ENCODE measurements at places on chromosomes 6 and 20.
A peak's percentile ranks its signal among the peaks of the same experiment; 100 is the strongest.

- DNase-seq, result no peak
These were observed 24.0 kb upstream of the GTSF1L start for GRCh38 chr20:43750774-43751166.

DNA sequence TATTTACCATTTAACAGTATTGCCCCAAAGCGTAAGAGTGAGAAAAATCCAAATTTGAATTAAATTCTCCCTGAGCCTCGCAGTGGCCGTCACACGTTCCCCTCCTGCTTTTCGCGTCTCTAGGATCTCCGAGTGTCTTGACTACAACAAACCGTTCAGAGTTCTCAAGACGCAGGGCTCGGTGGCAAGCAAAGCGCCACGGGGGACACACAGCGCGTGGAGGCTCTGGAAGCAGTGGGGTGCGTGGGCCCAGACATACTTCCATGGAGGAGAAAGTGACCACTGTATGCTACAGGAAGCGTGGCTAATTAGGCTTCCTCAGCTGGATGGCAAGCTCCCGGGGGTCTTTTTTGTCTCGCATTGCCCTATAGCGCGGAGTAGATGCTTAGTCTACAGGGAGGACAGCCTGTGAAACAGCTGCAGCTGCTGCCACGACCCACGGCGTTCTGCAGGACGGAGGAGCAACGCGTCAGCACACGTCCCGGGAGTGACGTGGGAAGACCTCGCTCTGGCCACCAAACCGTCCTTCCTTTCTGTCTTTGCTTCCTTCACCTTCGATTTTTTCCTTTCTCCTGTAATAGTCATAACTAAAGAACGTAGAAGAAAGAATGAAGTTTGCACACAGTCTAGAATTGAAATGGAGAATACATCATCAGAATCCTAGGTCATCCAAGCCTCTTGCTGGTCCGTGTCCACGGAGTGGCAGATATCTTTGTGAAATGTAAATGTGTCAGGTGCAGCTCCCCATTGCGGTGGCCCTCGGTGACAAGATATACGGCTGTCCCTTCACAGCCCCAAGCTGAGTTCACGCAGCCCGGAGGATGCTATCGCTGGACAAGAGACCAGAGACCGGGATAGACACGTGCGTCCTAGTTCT lies 104.2 kb upstream of the QKI start:
- DNase-seq, result no peak

DNA sequence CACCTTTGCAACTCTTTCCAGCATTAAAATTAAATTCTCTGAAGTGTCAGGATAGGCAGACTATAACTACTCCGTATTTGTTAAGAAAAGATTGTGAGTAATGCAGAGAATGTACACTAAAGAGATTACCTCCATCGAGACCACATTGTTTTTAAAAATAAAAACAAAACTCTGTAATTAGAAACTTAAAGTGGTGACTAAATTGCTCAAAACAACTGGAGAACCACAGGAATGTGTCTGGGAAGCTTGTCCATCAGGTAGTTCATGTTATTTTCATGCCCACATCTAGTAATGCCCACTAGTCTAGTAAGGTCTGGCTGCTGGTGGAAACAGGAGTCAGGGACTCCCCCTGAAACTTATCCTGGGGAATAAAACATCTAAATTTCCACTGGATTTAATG lies 103.0 kb upstream of the FOXQ1 start:
- no peak for DNase-seq

DNA sequence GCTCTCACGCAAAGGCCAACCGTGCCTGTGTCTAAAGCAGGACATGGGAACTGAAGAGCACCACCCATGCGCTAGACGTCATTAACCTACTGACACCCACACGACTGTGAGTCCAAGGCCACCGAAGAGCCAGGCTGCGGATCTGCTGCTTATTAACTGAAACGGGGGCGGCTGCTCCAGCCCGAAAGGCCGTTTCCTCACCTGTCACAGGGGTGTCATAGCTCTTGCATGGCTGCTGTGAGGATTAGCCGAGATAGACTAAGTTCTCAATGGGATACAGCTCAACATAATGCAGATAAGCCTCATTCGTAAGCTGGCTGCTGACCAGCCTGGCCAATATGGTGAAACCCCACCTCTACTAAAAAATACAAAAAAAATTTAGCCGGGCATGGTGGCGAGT lies 26.7 kb downstream of the OVOL2 start:
- no peak for DNase-seq

- no peak for DNase-seq
These were observed 39.7 kb downstream of the ZC3H12D start for GRCh38 chr6:149445095-149445466.

- DNase-seq, result no peak
These were observed 80.6 kb downstream of the BMP2 start for GRCh38 chr20:6848041-6848440.

DNA sequence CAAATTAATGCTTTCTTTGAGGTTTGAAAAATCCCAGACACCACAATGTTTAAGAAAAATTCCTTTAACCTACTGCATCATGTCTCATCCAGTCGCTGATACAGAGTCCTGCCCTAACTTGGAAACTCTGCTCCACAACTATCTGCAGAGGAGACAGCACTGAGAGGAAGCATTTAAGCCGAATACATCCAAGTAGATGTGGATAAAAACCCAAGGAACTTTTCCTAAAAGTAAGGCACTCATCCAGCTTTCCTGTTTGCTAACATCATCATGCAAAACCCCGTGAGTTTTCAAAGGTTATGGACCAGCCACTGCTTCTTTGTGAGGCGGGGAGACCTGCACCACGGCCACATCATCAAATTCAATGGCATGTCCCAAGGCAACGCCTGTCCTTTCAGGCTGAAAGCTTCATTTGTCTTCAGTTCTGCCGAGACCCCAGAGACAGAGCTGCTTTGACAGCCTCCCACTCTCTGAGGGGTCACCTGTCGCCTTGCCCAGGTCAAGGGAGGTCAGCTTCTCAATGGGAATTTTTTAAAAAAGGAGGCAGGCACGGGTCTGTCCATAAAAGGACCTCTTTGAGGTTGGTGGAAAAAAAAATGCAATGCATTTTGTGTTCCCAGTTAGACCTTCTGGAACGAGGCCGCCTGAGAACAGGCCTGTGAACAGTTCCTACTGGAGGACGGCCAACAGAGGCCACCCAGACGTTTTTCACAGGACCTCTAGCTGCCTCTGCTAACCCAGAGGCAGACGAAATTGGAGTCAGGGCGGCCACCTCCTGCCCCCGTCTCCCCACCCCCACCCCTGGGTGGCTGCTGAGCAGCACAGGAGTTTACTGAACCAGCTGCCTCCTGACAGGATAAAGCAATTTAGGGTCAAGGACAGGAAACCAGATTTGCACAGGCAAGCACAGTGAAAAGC lies 142.5 kb upstream of the HDDC2 start:
- DNase-seq, result no peak

DNA sequence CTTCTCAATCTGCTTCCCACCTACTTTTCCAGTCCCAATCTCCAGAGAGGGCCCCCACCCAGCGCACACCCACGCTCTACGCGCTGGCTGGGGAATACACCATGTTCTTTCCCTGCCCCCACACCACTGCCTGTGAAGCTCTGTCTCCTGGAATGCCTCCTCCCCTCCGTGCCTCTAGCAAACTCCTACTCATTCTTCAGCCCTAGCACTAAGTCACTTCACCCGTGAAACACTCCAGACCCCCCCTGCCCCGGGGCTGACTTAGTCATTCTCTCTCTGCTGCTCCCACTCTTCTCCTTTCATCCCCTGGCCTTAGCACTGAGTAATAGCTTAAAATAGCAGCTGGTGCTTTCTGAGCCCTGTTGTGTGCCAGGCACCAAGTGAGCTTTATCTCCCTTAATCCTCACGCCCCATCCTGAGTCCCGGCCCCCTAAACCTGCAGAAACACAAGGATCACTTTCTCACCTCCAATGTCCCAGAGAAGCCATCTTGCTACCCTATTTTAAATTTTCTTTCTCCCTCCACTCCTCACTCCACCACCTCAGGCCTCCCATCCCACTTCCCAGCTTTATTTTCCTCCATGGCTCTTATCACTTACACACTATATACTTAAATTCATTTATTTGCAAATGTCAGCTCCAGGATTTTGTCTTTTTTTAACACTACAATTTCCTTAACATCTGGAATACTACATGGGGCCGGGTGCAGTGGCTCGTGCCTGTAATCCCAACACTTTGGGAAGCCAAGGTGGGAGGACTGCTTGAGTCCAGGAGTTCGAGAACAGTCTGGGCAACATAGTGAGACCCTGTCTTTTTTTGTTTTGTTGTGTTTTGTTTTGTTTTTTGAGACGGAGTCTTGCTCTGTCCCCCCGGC lies 6.3 kb upstream of the PARD6B start:
- peak; percentile 44 for DNase-seq

- DNase-seq, result no peak
These were observed 35.1 kb downstream of the EYS start for GRCh38 chr6:65671922-65672321.

DNA sequence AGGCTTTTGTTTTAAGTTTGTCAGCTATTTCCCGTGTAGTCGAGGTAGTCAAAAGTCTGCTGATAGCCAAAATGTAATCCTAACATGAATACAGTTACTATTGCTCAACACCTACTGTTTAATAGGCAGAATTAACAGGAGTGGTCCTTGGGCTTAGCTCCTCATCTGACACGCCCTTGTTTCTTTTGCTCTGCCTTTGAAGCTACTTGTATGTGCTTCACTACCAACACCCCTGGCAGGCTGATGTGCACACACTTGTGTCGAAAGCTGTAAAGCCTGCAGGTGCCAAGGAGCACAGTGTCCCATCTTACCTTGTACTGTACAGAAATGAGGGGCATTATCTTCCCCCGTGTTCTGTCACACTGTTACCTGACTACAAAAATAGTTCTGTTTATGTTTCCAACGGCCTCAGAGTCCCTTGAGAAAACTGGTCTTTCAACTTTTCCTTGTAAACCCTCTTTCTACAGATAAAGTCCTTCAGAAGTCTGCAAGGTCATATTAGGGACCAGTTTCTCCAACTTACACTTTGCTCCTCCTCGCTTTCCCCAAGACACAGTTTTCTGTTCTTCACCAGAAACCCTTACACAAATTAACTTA lies 9.3 kb downstream of the SDHAF4 start:
- no peak for DNase-seq

GRCh38 chr20:44051661-44052000 lies 135.4 kb downstream of the JPH2 start:
- no peak for DNase-seq

DNA sequence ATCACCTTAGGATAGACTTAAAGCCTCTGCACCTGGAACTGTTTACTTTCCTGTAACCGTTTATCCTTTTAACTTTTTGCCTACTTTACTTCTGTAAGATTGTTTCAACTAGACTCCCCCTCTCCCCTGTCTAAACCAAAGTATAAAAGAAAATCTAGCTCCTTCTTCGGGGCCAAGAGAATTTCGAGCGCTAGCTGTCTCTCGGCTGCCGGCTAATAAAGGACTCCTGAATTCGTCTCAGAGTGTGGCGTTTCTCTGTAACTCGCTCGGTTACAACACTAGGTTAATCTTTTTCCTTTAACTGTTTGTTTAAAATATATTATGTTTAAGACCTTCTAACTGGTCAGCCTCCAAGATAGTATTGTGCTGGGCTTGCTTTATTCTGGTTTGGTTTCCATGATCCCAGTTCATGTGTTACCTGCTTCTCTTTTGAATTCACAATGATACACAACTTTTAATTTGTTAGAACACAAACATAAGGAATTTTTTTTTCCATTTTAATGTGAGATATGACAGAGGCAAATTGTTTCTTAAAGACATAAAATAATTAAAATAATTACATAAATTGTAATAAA lies 8.7 kb upstream of the NQO2 start:
- no peak for DNase-seq

- DNase-seq, result no peak
These were observed 587.5 kb downstream of the RFPL4B start for GRCh38 chr6:112934433-112935327.

- no peak for DNase-seq
These were observed 42.1 kb downstream of the MDFI start for GRCh38 chr6:41680182-41680965.

DNA sequence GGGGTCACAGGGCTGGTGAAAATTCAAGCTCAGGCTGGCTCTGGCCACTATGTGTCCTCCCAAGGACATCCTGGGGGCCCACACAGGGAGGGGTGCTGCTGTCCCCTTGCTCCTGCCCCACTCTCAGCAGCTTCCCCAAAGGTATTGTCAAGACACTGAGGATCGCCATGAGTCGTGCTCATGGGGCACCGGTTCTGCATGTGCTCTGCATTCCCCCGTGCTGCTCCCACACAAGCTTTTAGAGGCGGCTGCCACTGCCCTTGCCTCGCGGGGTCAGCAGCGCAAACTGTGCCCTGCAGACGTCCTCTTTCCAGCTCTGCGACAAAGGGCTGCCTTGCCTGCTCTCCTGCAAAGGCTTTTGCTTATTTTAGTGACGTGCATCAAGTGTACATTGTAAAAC lies 179.8 kb downstream of the ERMARD start:
- DNase-seq, result peak; percentile 9

DNA sequence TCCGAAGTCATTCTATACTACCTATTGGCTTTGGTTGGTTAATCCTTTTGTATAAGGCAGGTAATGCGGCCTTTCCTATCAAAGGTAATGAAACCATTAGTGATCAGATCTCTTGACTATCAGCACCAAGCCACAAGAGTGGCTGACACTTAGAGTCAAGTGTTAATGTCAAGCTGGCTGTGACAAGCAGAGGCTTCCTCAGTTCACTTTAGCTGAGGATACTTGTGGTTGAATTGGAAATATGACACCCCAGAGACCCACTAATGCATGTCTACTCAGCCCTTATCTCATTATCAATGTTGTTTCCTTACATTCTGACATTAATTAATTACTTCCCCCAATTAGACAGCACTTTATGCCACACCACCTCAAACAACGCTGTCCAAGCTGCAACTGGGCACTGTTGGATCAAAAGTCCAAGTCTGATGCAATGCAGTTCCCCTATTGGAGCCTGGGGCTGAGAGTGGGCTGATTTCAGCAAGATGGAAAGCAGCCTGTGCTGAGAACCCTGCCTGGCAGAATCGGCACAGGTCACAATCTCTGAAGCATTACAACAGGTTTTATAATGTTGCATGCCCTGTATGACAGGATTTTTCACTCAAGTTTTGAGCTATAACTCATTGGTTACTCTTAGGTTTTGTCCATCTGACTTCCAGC lies 273.5 kb downstream of the COL12A1 start:
- DNase-seq, result no peak

DNA sequence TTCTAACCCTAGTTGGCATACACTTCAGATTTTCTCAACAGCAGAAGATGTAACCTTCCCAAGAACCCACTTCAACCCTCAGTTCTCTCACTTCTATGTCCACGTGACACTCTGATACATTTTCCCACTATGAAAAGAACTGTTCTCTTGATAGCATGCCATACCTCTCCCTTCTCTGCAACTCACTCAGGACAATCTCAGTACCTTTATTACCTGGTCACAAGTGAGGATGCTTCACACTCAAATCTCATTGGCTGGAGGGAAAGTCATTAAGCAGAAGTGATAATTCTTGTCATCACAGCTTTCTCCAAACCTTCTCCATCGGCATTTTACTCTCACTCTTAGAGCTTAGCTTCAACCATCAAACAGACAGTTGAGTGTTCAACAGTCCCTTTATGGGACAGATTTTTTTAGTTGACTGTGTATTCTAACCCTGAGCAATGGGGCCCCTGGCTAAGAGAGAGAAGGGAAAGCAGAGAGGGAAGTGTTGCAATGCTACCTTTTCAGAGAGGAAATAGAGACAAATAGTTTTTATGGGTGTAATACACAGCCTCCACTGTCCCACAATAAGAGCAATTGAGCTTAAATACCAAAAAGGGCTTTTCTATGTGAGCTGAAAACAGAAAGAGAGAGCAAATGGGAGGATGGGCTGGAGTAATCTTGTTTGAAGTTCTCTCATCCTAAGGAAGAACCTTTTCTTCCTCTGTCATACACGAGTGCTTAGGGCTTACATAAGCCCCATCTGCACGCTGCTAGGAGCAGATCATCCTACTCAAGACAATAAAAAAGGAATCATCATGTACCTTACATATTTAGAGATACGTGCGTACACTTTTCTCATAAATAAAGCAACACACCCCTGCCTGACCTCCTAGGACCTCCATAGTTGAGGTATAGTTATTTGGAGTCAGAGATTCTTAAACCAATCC lies 16.0 kb downstream of the HLA-DPA1 start:
- DNase-seq, result no peak

Measured in GM13976 (cell line).